ENCODE measurements at places on chromosomes 3 and 15.

DNA sequence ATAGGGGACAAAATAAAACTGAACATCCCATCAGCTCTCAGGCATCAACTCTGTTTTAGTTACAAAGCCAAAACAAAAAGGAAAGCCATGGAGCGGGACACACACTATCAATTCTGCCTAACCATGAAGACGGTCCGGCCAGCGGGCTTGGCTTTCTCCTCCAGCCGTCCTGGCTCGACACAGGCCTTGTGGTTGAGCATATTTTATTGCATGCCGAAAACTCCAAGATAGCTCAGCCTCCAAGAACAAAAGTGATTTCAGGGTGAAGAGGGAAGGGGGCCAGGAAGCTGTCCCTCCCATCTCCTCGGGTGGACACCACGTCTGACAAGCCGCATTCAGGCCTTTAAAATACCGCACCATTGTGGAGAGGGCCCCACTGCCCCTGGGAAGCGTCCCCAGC, 31.2 kb downstream of the WNT5A start:
- no peak for DNase-seq

- DNase-seq = no peak
Measured at GRCh38 chr15:68298882-68299381, 21.4 kb downstream of the FEM1B start.

GRCh38 chr3:168116279-168116678, 20.6 kb upstream of the GOLIM4 start:
- DNase-seq = no peak

- no peak for DNase-seq
Measured at GRCh38 chr15:68145706-68146105, 59.4 kb downstream of the CALML4 start.

DNA sequence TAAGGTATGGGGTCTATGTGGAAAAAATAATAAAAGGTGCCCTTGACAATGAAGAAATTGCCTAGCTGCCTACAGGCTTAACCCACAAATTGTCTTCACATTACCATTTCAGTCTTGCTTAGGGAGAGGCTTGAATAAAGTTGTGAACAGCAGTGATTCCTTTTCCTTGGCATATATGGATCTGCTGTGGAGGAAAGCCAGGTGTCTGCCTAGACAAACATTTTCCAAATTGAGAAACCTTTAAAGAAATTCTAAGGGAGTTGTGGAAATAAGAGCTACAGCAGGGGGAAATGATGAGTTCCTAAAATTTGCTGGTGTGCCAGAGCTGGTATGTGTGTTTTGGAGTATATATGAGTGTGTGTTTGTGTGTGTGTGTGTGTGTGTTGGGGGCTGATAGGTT, 452.1 kb downstream of the NTRK3 start:
- DNase-seq = no peak

All from NK-92 treated with Interleukin-12 subunit alpha and Interleukin-12 subunit beta, amount 100 ng/mL, for 24 hours (cell line).